Caco-2 (cell line): ENCODE measurements at places on chromosomes 3 and 15.

DNA sequence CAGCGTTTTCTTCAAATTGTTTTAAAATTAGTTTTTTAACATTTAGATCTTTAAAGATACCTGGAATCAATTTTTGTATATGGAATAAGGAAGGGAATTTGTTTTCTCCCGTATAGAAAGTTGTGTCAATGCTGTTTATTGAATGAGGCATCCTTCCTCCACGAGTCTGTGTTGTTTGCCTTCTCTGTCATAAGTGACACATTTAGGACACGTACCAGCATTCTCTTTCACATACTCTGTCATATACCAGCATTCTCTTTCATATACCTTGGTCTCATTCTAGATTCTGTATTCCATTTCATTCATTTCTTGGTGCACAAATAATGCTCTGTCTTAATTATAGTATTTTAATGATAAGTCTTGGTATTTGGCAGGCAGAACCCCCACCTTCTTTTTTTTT is 10.3 kb downstream of the ATP11B start:
- peaks cover 21% of the 10 kb centered on the region for H3K4me1 ChIP-seq
- H3K36me3 ChIP-seq: no peaks in the 10 kb centered on the region
- no peak overlapping the region for H3K4me3 ChIP-seq
- H3K27me3 ChIP-seq: no peaks in the 10 kb centered on the region

GRCh38 chr3:53711387-53711786 is 134.8 kb downstream of the CHDH start:
- H3K27ac ChIP-seq: no peak overlapping the region
- no peaks in the 10 kb centered on the region for H3K36me3 ChIP-seq
- no peaks in the 10 kb centered on the region for H3K4me1 ChIP-seq
- H3K27me3 ChIP-seq: no peaks in the 10 kb centered on the region

- H3K27me3 ChIP-seq: no peaks in the 10 kb centered on the region
- no peaks in the 10 kb centered on the region for H3K36me3 ChIP-seq
- H3K4me1 ChIP-seq: no peaks in the 10 kb centered on the region
- no peak for DNase-seq
These were observed 182.5 kb downstream of the TNIK start for GRCh38 chr3:171277456-171278298.

- no peaks in the 10 kb centered on the region for H3K4me1 ChIP-seq
- H3K36me3 ChIP-seq: no peaks in the 10 kb centered on the region
- no peak overlapping the region for H3K4me3 ChIP-seq
- no peak for DNase-seq
These were observed 381.0 kb upstream of the RGMA start for GRCh38 chr15:93469994-93470393.

DNA sequence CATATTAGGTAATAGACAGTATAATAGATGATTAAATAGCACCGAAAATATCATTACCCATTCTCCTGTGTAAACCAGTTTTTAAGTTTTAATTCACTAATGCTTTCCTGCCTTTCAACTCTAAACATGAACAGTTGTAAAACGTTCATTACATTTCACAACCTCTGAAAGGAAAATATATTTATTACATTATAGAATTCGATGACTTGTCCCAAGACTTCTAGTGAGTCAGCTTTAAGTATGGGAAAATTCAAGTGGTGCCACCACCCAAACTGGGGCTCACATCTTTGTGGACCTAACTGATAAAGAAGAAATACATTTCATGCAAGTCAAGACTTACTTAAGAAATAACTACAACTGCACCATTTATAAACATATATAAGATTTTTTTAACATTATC is 2.0 kb downstream of the TRIM59 start:
- no peak overlapping the region for H3K27ac ChIP-seq
- 0 out of 2 replicates have a peak, but pooled peaks cover 5% of the 10 kb centered on the region for H3K4me1 ChIP-seq
- no peak for DNase-seq
- H3K27me3 ChIP-seq: no peaks in the 10 kb centered on the region
- H3K4me3 ChIP-seq: no peak overlapping the region

- H3K27ac ChIP-seq: no peak overlapping the region
- H3K4me3 ChIP-seq: no peak overlapping the region
- no peaks in the 10 kb centered on the region for H3K4me1 ChIP-seq
- H3K36me3 ChIP-seq: no peaks in the 10 kb centered on the region
- DNase-seq: no peak
These were observed 856.1 kb downstream of the SI start for GRCh38 chr3:164222197-164222596.

DNA sequence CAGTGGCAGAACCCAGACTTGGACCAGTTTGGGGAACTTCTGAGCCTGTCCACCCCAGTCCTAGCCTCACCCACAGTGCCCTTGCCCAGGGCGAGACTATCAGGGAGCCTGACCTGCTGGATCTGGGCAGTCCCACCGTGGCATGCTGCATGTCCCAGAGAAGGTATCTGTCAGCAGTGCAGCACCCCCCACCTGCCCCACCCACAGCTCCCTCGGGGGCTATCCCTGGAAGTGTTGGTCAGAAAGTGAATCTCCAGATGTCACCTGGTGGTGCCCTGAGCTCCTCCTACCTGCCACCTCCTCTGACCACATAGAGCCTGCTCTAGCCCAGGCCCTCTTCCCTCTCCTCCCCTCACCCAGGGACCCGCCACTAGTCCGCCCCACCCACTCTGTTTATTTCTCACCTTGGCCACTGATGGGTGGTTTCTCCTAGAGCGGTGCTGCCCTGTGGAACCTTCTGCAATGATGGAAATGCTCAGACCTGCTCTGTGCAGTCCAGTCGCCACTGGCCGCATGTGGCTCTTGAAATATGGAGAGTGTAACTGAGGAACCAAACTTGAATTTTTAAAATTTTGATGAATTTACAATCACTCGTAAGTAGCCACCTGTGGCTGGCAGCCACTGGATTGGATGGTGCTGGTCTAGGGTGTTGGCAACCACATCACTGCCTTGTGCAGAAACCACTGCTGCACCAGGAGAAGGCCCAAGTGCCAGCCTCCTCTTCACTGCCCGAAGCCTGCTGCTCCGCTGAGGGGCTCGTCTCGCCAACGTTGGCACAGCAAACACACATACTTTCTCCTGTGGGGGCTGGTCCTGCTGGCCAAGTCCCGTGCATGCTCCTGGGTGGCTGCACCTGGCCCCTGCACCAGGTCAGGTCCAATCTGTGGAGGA is 13.1 kb downstream of the HDAC11 start:
- H3K4me1 ChIP-seq: no peaks in the 10 kb centered on the region
- H3K36me3 ChIP-seq: no peaks in the 10 kb centered on the region
- DNase-seq: peak; percentile 14

DNA sequence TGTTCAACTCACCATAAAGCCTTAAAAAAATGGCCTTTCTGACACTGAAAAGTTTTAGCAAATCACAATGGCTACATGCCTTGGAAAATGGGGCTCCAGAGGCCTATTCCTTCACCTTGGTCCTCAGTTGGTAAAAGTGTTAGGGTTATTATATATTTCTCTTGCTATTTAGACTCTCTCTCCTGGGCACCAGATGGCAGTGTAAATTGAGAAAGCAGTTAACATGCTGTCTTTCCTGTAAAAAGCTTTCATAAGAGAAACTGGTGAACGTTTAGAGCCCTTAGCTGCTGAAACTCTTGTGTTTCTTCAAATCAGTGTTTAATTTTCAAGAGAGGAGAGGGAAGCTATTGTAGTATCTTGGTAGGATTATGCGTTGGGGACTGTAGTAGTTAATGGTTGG is 89.9 kb downstream of the LRTM1 start:
- no peaks in the 10 kb centered on the region for H3K4me1 ChIP-seq
- no peaks in the 10 kb centered on the region for H3K36me3 ChIP-seq
- H3K27me3 ChIP-seq: no peaks in the 10 kb centered on the region

GRCh38 chr3:155727836-155728235 is 17.0 kb downstream of the PLCH1 start:
- no peak overlapping the region for H3K4me3 ChIP-seq
- H3K27me3 ChIP-seq: no peaks in the 10 kb centered on the region
- H3K4me1 ChIP-seq: no peaks in the 10 kb centered on the region

DNA sequence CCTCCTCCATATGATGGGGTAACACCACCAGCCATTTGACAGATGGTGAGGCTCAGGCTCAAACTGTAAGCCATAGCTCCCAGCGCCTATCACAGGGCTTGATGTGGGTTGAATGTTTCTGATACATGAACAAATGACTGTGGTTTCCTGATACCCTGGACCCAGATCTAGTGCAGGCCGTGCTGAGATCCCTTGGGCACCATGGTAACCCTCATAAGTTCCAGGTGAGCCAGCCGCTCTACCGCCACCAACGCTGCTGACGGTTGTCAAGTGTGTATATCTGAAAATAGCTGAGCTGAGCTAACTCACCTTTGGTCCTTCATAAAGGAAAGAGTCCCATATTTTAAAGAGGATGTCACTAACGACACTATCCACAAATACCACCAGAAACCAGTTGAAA is 74.5 kb downstream of the TBC1D2B start:
- H3K4me1 ChIP-seq: no peaks in the 10 kb centered on the region
- no peak overlapping the region for H3K4me3 ChIP-seq
- no peak for DNase-seq
- H3K27me3 ChIP-seq: no peaks in the 10 kb centered on the region

DNA sequence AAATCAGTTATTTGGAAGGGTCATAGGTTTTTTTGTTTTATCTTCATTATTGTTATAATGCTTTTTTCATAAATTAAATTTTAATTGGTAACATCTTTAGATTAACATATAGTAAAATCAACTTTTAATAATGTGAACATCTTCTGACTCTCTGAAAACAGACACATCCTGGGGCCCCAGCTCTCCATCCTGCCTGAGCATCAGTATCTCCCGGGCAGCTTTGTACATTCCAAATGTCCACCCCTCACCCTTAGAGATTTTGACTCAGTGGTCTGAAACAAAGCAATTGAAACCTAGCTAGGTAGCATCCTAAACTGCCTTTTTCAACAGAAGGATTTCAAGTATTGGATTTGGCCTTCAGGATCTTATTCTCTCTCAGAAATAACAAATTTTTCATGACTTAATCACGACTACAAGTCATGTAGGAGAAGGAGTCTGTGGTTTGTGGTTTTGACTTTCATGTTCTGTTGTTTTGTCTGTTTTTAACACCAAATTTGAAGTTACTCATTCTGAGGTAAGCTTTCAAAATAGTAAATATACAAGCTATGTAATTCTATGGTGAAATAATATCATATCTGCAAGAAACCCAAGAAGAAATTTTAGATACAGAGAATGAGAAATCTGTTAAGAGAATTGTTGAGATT is 147.3 kb upstream of the UBE2E2 start:
- H3K4me3 ChIP-seq: no peak overlapping the region
- H3K27me3 ChIP-seq: no peaks in the 10 kb centered on the region
- DNase-seq: no peak
- H3K27ac ChIP-seq: no peak overlapping the region

GRCh38 chr3:27326202-27326601 is 43.0 kb downstream of the NEK10 start:
- H3K4me3 ChIP-seq: no peak overlapping the region
- no peaks in the 10 kb centered on the region for H3K4me1 ChIP-seq
- H3K36me3 ChIP-seq: no peaks in the 10 kb centered on the region
- no peaks in the 10 kb centered on the region for H3K27me3 ChIP-seq
- DNase-seq: no peak
- H3K27ac ChIP-seq: no peak overlapping the region

GRCh38 chr15:92392462-92392861 is 1.2 kb upstream of the ST8SIA2 start:
- H3K4me1 ChIP-seq: no peaks in the 10 kb centered on the region; the same call in 1 of the 2 replicates
- no peak overlapping the region for H3K4me3 ChIP-seq
- no peak for DNase-seq
- H3K36me3 ChIP-seq: no peaks in the 10 kb centered on the region
- no peak overlapping the region for H3K27ac ChIP-seq

GRCh38 chr3:177931346-177931745 is 604.9 kb upstream of the KCNMB2 start:
- H3K4me3 ChIP-seq: no peak overlapping the region
- no peaks in the 10 kb centered on the region for H3K36me3 ChIP-seq
- H3K4me1 ChIP-seq: peaks cover 15% of the 10 kb centered on the region
- H3K27me3 ChIP-seq: no peaks in the 10 kb centered on the region

DNA sequence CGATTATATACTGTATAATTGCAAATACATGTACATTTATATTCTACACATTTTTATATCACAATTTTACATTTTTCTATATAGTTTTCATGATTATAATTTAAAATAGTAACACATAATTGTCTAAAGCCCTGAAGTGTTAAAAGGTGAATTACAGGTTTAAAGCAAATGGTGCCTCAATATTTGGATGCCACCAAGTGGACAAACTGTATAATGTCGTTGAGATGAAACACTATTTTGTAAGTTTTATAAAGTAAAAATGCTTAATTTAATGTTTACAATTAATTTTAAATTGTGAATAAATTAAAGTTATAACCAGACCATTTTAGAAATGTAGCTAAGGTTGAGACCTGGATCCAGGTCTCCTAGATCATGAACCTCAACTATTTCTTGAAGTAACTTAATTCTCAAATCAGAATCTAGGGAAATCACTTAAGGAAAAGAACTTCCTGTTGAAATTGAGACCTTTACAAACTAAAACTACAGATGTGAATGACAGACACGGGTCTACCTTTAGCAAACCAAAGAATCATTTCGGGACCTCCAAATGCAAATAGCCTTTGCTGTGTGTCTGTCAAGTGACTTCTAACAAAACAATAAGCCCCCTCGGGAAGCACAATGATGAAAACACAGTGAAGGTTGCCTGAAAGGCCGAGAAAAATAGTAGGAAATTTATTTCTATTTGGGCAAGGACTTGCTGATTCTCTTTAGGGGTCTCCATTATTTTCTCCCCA is 37.8 kb downstream of the EHHADH start:
- no peak overlapping the region for H3K27ac ChIP-seq
- H3K4me3 ChIP-seq: no peak overlapping the region
- H3K27me3 ChIP-seq: no peaks in the 10 kb centered on the region
- DNase-seq: no peak
- no peaks in the 10 kb centered on the region for H3K36me3 ChIP-seq

DNA sequence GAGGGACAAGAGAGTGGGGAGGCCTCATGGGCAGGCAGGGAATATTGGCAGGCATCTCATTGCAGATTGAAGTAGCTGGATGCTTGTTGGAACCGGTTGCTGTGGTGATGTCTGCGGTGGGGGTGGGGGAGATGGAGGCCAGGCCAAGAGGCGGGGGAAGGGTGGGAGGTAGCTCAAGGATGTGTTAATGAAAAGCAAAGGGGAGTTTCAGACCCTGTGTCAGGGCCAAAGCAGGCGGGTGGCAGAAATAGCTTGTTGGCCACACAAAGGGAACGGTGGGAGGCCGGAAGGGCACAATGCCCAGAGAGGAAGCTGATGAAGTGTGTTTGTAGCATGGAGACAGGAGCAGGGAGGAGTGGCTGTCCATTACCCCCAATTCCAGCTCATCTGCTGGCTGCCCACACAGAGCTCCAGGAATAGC is 28.0 kb downstream of the CCDC33 start:
- peaks cover 2% of the 10 kb centered on the region; the same call in 1 of the 2 replicates for H3K27me3 ChIP-seq
- H3K4me3 ChIP-seq: no peak overlapping the region
- DNase-seq: no peak
- no peaks in the 10 kb centered on the region for H3K4me1 ChIP-seq
- no peak overlapping the region for H3K27ac ChIP-seq
